IMR-90 (cell line): ENCODE measurements at places on chromosomes 3 and 15. TPM values are rescaled to one million over a fixed set of nuclear protein-coding genes. Genes with fewer than 3 reads are reported as not detected.

Gene UACA
- total RNA-seq: 505 and 507 TPM in 2 replicates

Gene ZMAT3
- 11.7 and 21.7 TPM in 2 replicates for total RNA-seq

Gene ADGRG7
- not detected in 2 replicates for total RNA-seq

Gene NR2E3
- under 0.01 and 0.56 TPM in 2 replicates for total RNA-seq

Gene ADCY5
- 0.18 and 0.56 TPM in 2 replicates for total RNA-seq

GRCh38 chr15:96409215-96410138 is 79.0 kb downstream of the NR2F2 start:
- peaks cover 2% of the 10 kb centered on the region; the same call in 1 of the 2 replicates for H3K4me1 ChIP-seq
- peak; percentile 5 for DNase-seq
- peak overlapping the region; percentile 10; the same call in 1 of the 2 replicates for H3K4me3 ChIP-seq
- no peaks in the 10 kb centered on the region for H3K36me3 ChIP-seq
- H3K27me3 ChIP-seq: peaks cover 79% of the 10 kb centered on the region
- no peak overlapping the region for H3K27ac ChIP-seq

- H3K27me3 ChIP-seq: peaks cover 25% of the 10 kb centered on the region
- DNase-seq: no peak
- H3K4me1 ChIP-seq: peaks cover 8% of the 10 kb centered on the region
- no peaks in the 10 kb centered on the region for H3K36me3 ChIP-seq
- no peak overlapping the region for H3K27ac ChIP-seq
Measured at GRCh38 chr15:40111888-40112287, 3.2 kb upstream of the BMF start.

DNA sequence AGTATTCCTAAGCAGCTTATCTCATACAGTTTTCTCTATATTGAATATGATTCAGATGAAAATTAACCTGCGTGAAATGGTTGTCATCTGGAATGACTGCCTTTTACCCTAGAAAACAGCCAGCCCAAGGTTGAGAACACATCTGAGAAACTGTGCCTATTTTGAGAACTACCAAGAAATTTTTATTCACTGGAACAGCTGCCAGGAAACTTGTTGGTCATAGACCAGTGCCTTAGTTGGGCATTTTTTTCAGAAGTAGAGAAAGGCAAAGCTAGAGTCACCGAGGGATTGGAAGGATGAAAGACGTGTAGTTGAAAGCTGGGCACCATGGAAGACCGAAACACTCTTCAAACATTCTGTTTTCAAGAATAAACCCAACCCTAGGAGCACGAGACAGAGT is 277.1 kb downstream of the LPP start:
- H3K27me3 ChIP-seq: no peaks in the 10 kb centered on the region
- peaks cover 10% of the 10 kb centered on the region for H3K4me1 ChIP-seq
- no peak overlapping the region for H3K4me3 ChIP-seq
- DNase-seq: no peak
- H3K27ac ChIP-seq: no peak overlapping the region

DNA sequence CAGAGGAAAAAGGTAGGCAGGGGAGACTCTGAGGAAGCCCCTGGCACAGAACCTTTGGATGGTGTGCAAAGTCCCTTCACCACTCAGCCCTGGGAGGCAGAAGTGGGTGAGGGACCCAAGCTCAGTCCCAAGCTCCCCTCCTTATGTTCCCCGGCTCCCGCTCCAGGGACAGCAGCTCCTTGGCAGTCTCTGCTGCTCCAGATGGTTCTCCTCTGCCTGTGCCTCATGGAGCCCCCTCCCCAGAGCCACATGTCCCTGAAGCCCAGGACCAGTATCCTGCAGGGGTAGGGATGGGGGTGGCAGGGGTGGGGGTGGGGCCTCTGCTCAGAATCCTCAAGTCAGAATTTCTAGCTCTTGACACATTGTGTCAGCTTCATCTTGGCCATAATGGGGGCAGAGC is 8.0 kb upstream of the CAMKV start:
- no peak overlapping the region for H3K4me3 ChIP-seq
- no peaks in the 10 kb centered on the region for H3K36me3 ChIP-seq
- DNase-seq: no peak
- no peak overlapping the region for H3K27ac ChIP-seq
- H3K4me1 ChIP-seq: peaks cover 4% of the 10 kb centered on the region; the same call in 1 of the 2 replicates
- peaks cover 52% of the 10 kb centered on the region for H3K27me3 ChIP-seq

DNA sequence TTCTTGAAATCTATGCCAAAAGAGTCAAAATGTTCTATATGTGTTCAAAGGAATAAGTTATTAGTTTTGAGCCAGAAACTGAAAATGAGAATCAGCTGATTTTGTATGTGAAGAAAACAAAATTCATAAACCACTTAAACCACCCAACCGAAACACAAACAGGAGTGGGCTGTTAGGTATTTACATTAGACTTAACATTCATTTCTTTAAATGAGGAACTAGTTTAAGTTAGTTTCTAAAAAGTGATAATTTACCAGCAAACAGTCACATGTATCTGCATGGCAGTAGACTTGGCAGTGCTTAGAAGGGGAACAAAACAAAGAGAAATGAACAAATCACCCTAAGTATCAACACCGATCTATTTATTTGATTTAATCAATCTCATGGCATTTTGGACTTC is 128.0 kb downstream of the GMNC start:
- no peaks in the 10 kb centered on the region for H3K4me1 ChIP-seq
- no peak for DNase-seq
- H3K36me3 ChIP-seq: no peaks in the 10 kb centered on the region

- no peak overlapping the region for H3K27ac ChIP-seq
- DNase-seq: peak; percentile 61
- no peaks in the 10 kb centered on the region for H3K27me3 ChIP-seq
- H3K36me3 ChIP-seq: peaks cover 5% of the 10 kb centered on the region
- H3K4me1 ChIP-seq: peaks cover 2% of the 10 kb centered on the region; the same call in 1 of the 2 replicates
- no peak overlapping the region for H3K4me3 ChIP-seq
Measured at GRCh38 chr15:60528530-60528929, 49.6 kb upstream of the ICE2 start.

GRCh38 chr15:57045741-57046382 is 127.4 kb downstream of the TCF12 start:
- H3K36me3 ChIP-seq: no peaks in the 10 kb centered on the region
- DNase-seq: no peak
- no peaks in the 10 kb centered on the region for H3K27me3 ChIP-seq

DNA sequence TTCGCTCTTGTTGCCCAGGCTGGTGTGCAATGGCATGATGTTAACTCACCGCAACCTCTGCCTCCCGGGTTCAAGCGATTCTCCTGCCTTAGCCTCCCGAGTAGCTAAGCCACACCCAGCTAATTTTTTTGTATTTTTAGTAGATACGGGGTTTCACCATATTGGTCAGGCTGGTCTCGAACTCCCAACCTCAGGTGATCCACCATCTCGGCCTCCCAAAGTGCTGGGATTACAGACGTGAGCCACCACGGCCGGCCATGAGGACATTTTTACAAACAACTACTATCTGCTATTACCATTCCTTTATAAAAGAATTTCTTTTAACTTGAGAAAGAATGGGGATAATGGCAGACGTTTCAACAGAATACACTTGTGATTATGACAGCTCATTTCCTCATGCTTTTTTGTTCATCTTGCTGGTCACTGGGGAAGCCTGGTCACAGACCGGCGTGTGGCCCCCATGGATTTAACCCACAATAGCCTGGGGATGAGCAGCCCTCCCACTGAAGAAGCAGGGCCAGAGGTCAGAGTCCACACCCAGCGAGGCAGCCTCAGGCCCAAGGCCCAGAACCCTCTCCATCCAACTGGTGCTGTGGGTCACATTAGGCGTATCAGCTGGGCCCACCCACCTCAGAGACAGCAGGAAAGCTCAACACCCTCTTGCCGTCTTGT is 112.0 kb downstream of the LIPC start:
- H3K27ac ChIP-seq: no peak overlapping the region
- H3K4me3 ChIP-seq: no peak overlapping the region
- H3K36me3 ChIP-seq: no peaks in the 10 kb centered on the region
- no peak for DNase-seq
- peaks cover 10% of the 10 kb centered on the region; the same call in 1 of the 2 replicates for H3K27me3 ChIP-seq

GRCh38 chr15:84702961-84703482 is 12.9 kb downstream of the SEC11A start:
- no peaks in the 10 kb centered on the region; the same call in 1 of the 2 replicates for H3K36me3 ChIP-seq
- DNase-seq: peak; percentile 55
- H3K27ac ChIP-seq: no peak overlapping the region
- H3K4me3 ChIP-seq: no peak overlapping the region
- H3K27me3 ChIP-seq: no peaks in the 10 kb centered on the region

DNA sequence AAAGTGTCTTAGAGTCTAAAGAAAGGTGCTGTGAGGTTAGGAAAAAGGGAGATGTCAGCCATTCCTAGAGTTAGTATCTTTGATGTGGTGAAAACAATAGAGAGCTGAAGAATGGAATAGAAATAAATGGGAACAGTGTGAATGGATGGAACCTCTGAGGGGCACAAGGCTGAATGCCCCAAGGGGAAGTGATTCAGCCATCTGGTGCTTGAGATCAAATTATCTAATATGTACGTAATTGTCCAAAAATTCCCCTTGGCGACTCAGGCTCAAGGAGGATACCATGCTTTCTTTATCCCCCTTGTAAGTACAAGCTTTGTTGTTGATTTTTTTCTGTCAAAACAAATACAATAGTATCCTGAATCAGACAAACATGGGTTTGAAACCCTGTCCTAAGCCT is 361.6 kb downstream of the LSAMP start:
- no peaks in the 10 kb centered on the region for H3K27me3 ChIP-seq
- DNase-seq: peak; percentile 3
- no peak overlapping the region for H3K27ac ChIP-seq
- H3K36me3 ChIP-seq: no peaks in the 10 kb centered on the region
- no peak overlapping the region for H3K4me3 ChIP-seq

DNA sequence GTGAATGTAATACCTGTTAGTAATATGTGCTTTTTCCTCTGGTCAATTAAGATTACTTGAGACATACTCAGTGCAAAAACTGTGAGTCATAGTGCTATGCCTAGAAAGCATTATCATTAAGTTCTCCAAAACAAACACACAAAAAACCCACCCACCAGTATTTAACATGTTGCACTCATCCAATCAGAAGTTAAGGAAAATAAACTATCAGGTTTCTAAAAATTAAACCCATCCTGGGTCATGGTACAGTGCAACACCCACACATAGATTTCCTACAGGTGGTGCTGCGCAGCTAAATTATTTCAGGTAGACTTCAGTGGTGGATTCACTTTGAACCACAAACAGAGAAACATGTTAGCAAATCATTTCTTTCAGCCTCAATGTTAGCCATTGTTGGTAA is 264.4 kb upstream of the VEPH1 start:
- H3K4me3 ChIP-seq: no peak overlapping the region
- peaks cover 2% of the 10 kb centered on the region; the same call in 1 of the 2 replicates for H3K27me3 ChIP-seq
- no peaks in the 10 kb centered on the region for H3K36me3 ChIP-seq
- no peaks in the 10 kb centered on the region for H3K4me1 ChIP-seq
- DNase-seq: no peak

- no peak overlapping the region for H3K4me3 ChIP-seq
- H3K27me3 ChIP-seq: peaks cover 13% of the 10 kb centered on the region
- no peak for DNase-seq
- peaks cover 5% of the 10 kb centered on the region; the same call in 1 of the 2 replicates for H3K4me1 ChIP-seq
- H3K36me3 ChIP-seq: no peaks in the 10 kb centered on the region
- no peak overlapping the region for H3K27ac ChIP-seq
Measured at GRCh38 chr3:107977221-107978130, 113.4 kb downstream of the CD47 start.

- H3K27me3 ChIP-seq: no peaks in the 10 kb centered on the region
- H3K4me3 ChIP-seq: no peak overlapping the region
- no peak overlapping the region for H3K27ac ChIP-seq
- no peak for DNase-seq
- no peaks in the 10 kb centered on the region for H3K36me3 ChIP-seq
Measured at GRCh38 chr3:71498543-71498942, 85.0 kb downstream of the FOXP1 start.

DNA sequence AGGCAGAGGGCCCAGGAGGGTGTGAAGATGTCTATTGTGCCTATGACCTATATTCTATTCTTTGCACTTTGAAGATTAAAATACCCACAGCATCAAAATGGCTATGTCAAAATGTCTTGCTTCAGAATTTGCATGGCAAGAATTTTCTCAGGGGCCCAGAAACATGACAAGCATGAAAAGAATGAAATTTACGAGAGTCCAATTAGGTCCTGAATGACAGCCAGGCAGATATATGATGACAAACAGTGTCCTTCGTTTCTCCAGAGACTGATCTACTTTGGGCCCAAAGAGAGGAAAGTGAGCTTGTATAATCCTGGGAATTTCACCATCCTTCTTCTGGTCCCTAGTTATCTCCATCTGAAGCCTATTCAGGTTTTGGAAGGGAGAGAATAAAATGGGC is 609.9 kb downstream of the FHIT start:
- H3K36me3 ChIP-seq: no peaks in the 10 kb centered on the region
- no peaks in the 10 kb centered on the region for H3K27me3 ChIP-seq
- DNase-seq: no peak

DNA sequence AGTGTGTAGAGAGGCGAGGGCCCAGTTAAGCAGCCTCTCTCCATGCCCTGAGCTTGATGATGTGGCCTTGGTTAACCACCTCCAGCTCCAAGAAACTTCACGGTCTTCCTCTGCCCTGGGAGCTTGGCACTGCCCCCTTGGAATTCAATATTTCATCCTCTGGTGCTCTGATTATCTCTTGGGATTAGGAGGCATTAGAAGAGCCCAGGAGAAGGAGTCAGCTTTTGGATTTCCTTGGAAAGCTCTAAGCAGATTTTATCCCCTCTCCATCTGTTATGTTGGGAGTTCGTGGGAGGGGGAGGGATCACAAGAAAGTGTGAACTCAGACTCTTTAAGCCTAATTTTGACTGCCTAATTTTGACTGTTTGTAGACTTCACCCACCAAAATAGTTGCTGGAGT is 132.7 kb upstream of the AGBL1 start:
- DNase-seq: no peak
- H3K27me3 ChIP-seq: no peaks in the 10 kb centered on the region
- H3K4me3 ChIP-seq: no peak overlapping the region

GRCh38 chr3:123186695-123187094 is 15.0 kb upstream of the SEC22A start:
- H3K27ac ChIP-seq: no peak overlapping the region
- no peak overlapping the region for H3K4me3 ChIP-seq
- H3K36me3 ChIP-seq: no peaks in the 10 kb centered on the region
- no peaks in the 10 kb centered on the region for H3K27me3 ChIP-seq
- H3K4me1 ChIP-seq: no peaks in the 10 kb centered on the region
- DNase-seq: no peak
